ENCODE measurements at places on chromosomes 1 and 21.

DNA sequence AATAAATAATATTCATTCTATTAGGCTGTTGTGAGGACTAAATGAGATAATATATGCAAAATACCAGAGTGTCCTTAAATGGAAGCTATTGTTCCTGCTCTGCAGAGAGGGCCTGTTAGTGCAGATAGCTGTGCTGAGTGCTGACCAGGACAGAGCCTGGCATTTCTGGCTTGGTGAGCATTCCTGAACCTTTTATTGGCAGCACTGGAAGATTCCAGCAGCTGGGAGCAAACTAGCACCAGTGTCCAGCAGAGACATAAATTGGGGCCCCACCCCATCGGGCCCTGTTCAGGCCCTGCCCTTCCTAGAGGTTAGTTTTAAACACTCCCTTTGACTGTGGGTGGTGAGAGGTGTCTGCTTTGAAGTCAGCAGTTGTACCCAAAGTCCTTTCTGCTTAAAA, 85.9 kb upstream of the GADD45A start:
- no peak for DNase-seq

DNA sequence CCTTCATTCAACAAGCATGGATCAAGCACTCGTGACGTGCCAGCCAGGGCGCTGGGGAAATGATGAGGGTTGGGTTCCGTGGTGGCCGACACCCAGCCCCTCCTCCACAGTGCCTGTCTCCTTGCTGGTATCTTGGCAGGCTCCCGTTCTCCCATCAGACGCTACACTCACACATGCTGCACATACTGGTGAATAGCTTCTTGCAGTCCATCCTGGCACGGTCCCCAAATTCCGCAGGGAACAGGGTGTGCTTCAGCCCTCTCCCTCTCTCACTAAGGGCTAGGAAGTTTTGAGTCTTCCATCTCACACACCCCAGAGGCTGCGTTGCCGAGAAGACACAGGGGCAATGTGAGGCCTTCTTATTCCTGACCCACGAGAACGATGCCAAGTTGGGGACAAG, 10.1 kb upstream of the MEF2D start:
- no peak for DNase-seq

DNA sequence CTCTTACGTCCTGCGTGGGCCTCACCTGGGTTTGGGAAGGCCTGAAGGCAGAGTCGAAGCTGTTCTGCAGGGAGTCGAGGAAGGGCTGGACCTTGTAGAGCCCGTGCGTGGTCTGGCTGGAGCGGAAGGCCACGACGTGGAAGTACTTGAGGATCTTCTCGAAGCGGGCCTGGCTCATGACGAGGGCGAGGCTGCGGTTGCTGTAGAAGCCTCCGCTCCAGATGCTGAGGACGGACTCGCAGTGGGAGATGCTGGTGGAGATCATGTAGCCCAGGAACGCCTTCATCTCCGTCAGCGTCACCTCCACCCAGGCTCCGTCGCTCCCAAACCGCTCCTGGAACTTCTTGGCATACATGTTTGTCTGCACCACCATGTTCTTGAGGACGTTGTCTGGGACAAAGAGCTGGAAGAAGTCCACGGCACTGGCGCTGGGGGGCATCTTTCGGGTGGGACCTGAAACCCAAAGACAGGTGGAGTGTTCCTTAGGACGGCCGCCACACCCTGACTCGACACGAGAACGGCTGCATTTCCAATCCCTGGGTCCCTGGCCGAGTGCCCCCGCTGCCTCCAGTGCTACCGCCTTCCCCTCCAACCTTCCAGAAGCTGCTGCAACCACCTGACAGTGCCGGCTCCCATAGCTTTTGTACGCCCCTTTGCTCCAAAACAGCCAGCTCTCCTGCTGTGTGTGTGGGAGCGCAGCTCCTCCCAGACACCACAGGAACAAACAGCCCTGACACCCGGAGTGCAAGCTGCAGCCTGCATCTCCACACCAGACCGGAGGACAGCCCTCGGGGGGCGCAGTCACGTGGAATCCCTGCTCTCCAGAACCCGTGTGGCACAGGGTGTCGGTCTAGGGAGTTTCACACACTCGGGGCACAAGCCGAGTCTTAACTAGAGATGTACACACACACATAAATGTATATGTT, 69.0 kb downstream of the PGBD5 start:
- DNase-seq: no peak

DNA sequence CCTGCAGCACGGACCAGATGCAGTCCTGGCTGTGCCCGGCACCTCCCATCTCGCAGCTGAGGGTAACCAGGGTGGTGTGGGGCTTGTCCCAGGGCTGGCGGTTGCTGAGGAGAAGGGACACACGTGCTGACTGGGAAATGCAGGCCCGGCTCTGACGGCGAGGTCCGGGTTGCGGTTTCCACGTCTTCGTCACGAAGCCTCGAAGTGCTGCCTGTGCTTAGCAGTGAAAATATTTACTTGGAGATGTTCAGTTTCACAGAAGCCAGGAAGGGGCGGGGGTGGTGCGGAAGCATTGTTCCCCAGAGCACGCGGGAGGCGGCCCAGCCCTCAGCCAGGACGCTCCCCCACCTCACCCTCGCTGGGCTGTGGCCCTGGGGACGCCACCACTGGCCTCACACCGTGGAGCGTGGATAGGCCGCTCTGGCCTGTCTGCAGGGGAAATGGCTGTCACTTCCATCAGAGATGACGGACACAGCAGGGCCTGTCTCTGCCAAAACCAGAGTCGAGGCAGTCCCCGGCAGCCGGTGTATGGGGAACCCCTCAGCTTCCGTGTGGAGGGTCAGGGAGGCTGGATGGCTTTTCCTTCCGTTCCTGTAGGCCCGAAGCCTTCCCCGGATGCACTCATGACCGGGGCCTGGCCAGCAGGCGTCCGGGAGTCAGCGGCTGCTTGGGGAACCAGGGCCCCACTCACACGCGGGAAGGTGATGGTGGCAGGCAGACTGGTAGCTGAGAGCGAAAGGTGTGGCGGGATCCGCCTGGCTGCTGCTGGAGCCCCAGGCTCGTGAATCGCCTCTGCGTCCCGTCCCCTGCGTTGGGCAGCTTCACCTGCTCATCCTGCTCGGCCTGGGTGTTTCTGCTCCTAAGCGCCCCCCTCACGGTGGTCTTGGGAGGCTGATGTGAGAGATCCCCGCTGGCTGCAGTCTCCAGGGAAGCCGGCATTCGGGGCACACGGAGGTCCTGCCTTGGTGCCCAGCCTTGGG, 14.7 kb upstream of the POFUT2 start:
- DNase-seq: peak; percentile 63

DNA sequence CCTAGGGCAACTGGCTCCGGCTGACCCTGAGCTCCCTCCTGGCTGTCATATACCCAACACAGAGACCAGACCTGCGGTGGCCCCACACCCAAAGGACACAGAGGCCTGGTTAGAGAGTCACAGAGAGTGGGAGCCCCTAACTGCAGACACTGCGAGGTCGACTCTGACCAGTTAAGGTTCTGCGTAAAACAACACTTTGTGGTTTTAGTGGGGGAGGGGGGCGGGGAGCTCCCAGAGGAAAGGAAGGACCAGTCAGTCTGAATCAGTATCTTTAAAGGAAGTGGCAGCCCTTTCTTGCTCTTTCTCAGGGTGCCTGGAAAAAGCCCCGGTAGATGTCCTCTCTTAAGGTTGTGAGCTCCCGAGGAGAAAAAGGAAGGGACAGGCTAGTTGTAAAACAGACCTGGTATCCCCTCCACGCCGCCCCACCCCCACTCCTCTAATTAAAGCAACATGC, 2.4 kb downstream of the SSBP3 start:
- peak; percentile 70 for DNase-seq

- DNase-seq: no peak
These were observed 838.2 kb upstream of the RGS18 start for GRCh38 chr1:191320062-191320461.

DNA sequence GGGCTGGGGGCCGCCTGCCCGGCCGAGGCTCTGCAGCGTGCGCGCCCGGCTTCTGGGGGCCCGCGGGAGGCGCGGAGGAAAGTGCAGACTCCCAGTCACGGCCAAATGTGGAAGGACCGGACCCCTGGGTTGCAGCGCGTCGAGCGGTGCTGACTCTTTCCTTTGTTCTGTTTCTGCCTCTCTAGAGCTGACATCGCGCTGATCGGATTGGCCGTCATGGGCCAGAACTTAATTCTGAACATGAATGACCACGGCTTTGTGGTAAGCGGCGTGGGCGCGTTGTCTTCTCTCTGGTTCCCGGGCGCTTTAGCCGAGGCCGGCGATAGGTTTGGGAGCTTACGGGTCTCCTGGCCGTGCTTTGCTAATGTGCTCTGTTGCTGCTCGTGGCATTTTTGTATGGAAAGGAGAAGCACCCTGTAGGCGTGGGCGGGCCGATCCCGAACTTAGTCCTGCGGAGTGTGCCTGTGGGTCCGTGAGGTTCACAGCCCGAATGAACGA, 629 bp downstream of the PGD start:
- peak; percentile 39 for DNase-seq

DNA sequence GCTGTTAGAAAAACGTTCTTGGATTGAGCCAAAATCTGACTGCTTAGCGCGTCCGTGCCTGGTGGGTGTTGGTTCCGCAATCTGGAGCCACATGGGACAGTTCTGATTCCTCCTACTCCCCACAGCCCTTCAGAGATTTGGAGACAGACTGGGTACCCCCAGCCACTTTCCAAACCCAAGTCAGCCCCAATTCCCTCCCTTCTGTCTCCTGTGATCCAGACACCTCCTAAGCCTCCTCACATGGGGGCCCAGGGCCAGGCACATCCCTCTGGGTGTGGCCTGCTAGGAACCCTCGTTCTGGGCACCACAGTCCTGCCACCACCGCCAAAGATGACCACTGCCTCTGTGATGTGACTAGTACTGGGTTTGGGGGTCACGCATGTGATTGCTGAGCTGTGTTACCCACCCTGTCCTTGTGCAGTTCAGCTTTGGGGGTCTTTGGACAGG, 4.8 kb downstream of the PLA2G5 start:
- no peak for DNase-seq

- DNase-seq: no peak
These were observed 50.9 kb downstream of the DISP1 start for GRCh38 chr1:222865718-222866117.

DNA sequence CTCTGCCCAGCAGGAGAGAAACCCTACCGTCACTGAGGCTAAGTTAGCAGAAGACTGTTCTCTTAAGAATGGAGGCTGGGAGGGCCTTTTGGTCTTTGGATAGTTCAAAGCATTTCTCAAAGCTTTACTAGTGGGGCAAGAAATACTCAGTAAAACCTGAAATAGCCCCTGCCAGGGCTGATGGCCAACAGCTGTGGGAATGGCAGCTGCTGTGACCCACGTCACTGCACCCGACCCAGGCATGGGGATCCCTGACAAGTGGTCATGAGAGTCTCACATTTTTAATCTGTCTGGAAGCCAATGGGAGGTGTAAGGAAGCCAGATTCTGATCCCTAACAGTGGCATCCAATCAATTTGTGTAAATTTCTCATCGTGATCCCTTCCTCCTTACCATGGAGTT, 44.5 kb upstream of the ENAH start:
- DNase-seq: no peak

DNA sequence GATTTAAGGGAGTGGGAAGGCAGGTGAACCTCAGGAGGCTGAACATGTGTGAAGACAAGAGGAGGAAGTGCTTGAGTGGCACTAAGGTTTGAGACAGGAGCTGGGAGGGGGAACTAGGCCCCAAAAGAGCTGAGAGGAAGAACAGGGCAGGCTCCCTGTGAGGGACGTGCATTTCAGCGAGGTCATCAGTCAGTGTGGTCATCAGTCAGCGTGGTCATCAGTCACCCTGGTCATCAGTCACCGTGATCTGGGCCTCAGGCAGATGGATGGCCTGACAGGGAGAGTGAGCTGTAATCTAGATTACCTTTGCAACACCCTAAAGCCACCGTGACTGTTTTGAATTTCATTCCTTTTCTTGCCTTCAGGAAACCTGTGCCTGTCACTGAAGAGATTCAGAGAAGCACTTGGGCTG, 29.1 kb downstream of the VTCN1 start:
- no peak for DNase-seq

DNA sequence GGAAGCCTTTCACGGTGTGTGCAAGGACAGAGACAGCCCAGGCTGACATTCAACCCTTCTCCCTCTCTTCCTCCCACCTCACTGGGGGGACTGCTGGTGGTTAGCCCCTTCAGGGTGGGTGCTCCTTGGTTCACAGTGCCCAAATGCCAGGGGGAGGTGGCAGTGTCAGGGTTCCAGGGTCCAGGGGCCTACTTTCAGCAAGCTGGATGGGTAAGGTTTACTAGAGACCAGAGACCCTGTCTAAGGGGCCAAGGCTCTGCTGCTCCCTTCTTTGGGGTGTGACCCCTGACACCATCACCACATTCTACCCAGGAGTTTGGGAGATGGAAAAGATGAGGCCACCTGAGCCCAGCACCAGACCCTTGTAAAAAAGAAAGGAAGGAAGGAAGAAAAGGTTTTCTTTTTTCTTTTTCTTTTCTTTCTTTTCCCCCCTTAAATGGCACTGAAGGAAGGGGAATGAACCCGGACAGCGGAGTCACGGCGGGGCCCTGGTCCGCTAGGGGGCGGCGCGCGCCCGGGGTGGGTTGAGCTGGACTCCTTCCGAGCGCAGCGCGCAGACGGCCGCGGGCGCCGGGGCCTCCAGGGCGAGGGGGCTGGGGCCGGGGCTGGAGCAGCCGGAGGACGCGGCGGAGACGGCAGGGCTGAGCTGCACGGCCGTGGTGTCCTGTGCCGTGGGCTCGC, 18.8 kb downstream of the KNCN start:
- peak; percentile 41 for DNase-seq

DNA sequence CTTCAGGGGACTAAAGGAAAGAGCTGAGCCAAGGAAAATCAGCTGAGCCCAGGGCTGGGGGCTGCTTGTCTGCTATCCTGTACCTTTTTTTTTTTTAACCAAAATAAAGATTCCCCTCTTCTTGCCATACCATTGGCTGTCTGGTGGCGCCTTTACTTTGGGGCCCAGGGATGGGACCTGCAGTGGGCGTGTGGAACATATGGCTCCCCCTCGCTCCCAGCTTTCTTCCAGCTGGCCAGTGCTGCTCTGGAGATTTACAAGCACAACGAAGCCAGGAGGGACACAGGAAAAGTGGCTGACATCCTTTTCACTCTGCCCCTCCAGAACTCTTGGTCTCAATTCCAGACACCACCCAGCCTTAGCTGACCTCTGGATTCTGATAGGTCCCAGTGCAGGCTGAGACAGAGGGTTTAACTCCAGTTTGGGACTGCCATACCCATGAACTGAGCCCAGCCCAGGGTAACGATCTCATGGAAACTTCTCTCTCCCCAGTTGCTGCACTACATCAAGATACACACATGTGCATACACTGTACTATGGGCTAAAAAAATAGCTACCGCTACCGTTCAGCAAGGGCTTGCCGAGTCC, 5.4 kb upstream of the SFN start:
- DNase-seq: no peak

GRCh38 chr1:107009281-107009680, 47.2 kb upstream of the PRMT6 start:
- no peak for DNase-seq
